ENCODE measurements at places on chromosomes 7 and 10.
A peak's percentile ranks its signal among the peaks of the same experiment; 100 is the strongest.

GRCh38 chr7:141442781-141443180, 108.4 kb upstream of the AGK start:
- DNase-seq, result no peak

GRCh38 chr10:20714518-20714917, 182.6 kb downstream of the NEBL start:
- no peak for DNase-seq

DNA sequence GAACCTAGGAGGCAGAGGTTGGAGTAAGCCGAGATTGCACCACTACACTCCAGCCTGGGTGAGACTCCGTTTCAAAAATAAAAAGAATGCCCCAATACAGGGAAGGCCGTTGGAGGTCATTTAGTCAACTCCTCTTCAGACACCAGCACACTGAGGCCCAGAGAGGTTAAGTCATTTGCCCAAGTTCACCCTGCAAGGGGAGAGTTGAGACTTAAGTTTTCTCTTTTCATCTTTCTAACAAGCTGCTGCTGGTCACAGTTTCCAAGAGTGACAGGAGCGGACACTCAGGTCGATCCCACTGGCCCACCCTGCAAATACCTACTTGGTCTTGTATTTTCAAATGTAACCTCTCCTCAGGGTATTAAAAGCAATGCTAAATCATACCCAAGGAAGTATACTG, 30.4 kb upstream of the VCL start:
- DNase-seq, result no peak

DNA sequence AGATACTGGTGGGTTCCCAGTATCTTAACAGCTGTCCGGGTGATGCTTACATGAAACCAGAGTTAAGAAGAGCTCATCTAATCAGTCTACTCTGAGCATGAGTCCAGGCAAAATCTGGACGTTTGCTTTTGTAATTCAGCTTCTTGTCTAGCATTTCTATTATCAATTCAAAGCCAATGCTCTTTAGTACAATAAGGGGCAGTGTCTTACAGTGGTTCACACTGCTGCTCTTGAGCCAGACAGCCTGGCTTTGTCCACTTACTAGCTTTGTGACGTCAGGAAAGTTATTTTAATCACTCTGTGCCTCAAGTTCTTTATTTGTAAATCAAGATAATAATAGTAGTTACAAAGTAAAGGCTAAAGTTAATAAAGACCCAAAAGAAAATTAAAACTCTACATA, 227.3 kb upstream of the TCF7L2 start:
- no peak for DNase-seq

GRCh38 chr7:158676171-158676840, 28.3 kb downstream of the NCAPG2 start:
- no peak for DNase-seq

GRCh38 chr10:6586501-6586900, 6.4 kb upstream of the PRKCQ start:
- peak; percentile 45 for DNase-seq

- DNase-seq, result no peak
Measured at GRCh38 chr10:15841696-15842095, 18.6 kb downstream of the MINDY3 start.

GRCh38 chr10:33509231-33509831, 174.9 kb upstream of the NRP1 start:
- no peak for DNase-seq

DNA sequence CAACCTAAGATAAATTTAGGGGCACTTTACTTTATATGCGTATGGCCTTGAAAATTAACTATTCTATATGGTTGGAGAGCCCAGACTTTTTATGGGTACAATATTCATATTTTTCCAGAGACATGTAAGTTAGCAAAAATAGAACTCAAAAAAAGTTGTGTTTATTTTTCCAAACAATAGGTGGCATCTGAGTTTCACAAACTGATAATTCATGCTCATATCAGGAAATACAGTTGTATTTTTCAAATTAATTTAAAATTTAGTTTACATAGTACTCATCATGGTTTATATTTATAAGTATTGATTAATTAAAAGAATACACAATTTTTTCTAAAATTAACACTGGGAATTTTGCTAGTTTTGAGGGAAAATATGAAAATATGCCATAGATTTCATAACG, 34.6 kb downstream of the ANKRD7 start:
- no peak for DNase-seq

- no peak for DNase-seq
Measured at GRCh38 chr10:132862485-132863420, 76.8 kb upstream of the NKX6-2 start.

DNA sequence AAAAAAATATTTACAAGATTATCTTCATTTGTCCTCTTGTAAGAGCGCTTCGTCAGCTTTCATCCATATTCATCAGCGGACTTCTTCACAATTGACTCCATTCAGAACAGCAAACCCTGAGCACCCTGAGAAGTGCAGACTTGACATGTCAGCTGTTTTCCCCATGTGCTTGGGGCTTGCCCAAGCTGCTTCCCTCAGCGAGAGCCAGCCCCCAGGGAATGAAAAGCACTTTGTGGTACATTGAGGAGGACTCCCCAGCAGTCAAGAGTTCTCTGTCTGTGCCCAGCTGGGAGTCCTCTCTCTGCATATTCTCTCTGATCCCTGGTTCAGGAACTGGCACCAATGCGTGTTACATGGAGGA, 22.7 kb downstream of the HKDC1 start:
- DNase-seq, result no peak

GRCh38 chr10:12489806-12490205, 140.5 kb downstream of the CAMK1D start:
- no peak for DNase-seq
